ENCODE measurements at places on chromosomes 16 and 17.

GRCh38 chr17:973053-973452, 6.5 kb downstream of the NXN start:
- no peak for DNase-seq

DNA sequence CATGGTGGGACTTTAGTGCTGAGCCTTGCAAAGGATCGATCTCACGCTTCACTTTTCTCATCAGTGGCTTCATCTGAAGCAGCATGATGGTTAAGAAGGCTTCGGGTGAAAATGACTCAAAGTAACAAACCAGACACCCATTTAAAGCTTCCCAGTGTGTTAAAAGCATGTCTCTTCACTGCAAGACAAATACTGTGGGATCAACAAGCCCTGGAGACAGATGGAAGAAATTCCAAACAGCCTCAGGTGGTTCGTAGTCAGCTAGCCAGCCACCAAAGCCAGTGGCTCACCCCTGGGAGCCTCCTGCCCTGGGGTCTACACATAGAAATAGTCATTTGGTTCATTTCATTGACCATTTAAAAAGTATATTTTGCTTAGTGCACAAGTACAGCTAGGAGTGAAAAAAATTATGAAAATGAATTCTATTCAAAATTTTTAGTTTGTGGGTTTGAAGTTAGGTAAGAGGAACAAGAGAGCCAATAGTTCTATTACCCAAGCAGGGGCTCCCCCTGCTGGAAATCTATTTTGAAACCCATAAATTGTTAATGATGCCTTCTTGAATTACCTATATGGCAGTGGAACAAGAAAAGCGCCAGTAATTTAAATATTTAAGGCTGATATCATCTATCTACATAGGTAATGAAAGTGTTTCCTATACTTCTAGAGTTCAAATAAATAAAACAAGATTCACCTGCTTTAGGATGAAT, 51.6 kb downstream of the PMP22 start:
- no peak for DNase-seq

DNA sequence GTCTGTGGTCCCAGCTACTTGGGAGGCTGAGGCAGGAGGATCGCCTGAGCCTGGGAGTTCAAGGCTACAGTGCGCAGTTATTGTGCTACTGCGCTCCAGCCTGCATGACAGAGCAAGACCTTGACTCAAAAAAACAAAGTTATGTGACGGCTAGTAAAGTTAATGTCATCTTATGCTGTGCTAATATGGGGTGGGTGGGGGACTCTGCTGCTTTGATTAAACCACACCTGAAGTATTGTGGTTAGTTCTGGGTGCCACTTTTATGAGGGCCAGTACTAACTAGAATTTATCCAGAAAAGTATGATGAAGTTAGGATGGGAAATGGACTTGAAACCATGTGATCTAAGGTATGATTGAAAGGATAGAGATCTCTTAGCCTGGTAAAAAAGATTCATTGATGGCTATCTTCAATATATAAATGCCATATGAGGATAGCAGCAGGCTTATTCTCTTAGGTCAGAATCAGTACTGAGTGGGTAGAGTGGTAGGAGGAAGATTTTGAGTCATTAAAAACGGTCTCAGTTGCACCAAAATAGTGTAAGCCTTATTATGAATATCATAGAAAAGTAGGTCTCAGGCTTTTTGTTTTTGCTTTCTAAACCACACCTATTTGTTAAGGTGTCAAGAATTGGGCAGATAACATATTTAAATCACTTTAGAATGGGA, 5.6 kb downstream of the WSB1 start:
- DNase-seq = no peak

DNA sequence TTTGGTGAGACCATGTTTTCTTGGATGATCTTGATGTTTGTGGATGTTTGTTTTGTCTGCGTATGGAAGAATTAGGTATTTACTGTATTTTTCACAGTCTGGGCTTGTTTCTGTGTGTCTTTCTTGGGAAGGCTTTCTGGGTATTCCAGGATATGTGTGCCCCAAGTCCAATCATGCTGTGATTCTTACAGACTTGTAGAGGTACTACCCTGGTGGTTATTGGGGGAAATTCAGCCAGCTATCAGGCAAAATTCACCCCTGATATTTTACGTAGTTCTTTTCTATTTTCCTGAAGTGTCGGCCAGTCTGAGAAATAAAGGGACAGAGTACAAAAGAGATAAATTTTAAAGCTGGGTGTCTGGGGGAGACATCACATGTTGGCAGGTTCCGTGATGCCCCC, 33.4 kb upstream of the ARL4D start:
- no peak for DNase-seq

DNA sequence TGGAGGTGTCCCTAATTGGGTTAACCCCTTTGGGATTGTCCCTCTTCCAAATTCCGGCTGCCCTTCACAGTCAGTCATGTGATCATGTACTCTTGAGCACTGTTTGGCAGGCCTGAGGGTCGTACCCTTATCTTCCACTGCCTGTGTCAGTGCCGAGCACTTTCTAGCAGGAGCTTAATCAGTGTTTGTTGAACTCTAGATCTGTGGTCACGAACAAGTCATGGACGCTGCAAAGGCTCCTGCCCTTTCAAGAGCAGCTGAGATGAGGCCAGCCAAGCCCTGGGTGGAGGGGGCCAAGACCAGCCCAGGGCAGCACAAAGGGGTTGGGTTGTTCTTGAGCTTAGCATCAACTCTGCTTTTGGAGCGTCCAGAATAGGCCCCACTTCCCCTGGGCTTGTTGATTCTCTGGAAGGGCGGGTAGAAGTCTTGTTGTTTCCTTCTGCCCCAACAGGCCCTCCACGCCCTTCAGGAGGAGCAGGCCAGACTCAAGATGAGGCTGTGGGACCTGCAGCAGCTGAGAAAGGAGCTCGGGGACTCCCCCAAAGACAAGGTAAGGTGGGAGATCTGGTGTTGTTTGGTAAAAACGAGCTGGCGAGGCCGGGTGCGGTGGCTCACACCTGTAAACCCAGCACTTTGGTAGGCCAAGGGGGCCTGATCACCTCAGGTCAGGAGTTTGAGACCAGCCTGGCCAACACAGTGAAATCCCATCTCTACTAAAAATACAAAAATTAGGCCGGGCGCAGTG, 5.3 kb downstream of the IFI35 start:
- DNase-seq = peak; percentile 39

DNA sequence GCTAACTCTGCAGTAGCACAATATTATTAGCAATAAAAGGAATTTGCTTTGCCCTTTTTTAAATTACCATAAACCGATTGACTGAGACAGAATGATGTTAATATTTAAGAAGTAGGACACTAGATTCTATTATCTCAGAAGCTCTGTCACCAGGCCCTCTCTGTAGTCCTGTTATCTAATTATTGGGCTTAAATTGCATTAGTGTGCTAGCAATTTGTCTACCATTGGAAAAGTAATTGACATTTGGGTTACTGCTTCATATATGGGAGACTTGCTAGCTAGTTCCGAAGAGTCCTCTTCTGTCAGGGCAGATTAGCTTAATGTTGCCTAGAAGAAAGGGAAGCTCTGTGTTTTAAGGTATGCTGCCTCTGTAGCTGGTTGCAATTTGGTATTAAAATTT, 1107.3 kb upstream of the EEF2KMT start:
- no peak for DNase-seq

GRCh38 chr17:2967515-2967914, 95.9 kb downstream of the OR1D5 start:
- DNase-seq = no peak

- peak; percentile 52 for DNase-seq
These were observed 50.4 kb downstream of the OR1D5 start for GRCh38 chr17:3012926-3013581.

GRCh38 chr16:24853830-24854229, 8.1 kb downstream of the SLC5A11 start:
- no peak for DNase-seq

GRCh38 chr17:77962348-77962747, 3.8 kb downstream of the TNRC6C start:
- DNase-seq = no peak

DNA sequence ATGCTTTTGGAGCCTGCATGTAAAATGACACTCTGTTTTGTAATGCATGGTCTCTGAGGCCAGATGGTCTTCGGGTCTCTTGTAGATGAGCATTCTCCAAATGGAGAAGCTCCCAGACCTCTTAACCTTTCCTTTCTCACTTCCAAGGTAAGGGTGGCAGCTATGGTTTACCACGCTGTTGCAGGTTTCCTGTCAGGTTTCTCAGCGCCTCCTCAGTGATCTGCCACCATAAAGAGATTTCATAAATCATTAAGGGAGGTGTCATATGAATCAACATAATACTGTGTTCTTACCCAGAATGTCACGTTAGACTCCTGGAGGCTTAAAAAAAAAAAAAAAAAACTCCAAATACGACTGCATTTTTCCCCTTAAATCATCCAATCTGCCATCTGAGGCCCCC, 787.4 kb upstream of the EEF2KMT start:
- no peak for DNase-seq

DNA sequence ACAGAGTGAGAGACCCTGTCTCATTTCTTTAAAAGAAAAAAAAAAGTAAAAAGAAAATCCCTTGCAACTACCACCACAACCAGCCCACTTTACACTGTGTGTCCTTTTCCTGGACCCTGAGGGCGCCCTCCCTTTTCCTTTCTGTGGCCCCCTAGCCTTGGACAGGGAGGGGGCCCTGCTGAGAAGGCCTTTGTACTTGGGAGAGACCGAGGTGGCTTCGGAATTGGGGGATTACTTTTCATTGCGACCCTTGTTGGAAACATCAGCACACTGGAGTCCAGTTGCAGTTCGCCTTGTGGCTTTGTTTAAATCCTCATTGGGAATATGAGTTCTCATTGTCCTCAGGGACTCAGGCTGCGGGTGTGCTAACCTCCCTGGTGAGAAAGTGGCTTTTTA, 9.4 kb upstream of the DNASE1 start:
- DNase-seq = no peak

DNA sequence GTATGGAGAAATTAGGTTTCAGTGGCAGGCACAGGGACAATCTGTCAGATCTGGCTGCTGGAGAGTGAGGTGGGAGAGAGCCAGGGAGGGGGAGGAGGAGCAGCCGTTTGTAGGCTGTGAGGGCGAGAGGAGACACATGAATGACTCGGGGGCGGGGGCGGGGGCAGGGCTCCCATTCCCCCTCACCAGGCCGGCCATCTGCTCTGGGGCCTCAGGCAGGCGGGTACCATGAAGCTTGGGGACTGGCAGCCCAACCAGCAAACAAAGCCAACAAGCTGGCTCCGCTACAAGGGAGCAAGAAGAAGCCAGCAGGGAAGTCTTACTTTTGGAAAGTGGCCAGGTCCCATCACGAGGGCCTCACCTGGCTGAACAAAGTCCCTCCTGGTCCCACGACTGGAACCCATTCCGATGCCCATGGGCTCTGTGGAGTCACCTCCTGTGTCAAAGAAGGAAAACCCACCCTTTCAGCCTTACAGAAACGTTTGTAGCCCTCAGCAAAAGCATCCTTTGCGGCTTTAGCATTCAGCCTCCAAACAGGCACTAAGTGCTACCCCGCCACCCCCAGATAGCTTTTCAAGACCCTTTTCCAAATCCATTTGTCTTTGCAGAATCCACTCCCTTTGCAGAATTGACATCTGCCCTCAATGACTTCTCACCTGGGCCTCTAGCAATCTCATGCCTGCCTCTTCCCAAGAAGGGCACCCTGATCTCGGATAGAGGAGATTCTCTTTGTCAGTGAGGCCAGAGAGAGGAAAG, 9.2 kb upstream of the SSTR2 start:
- no peak for DNase-seq

DNA sequence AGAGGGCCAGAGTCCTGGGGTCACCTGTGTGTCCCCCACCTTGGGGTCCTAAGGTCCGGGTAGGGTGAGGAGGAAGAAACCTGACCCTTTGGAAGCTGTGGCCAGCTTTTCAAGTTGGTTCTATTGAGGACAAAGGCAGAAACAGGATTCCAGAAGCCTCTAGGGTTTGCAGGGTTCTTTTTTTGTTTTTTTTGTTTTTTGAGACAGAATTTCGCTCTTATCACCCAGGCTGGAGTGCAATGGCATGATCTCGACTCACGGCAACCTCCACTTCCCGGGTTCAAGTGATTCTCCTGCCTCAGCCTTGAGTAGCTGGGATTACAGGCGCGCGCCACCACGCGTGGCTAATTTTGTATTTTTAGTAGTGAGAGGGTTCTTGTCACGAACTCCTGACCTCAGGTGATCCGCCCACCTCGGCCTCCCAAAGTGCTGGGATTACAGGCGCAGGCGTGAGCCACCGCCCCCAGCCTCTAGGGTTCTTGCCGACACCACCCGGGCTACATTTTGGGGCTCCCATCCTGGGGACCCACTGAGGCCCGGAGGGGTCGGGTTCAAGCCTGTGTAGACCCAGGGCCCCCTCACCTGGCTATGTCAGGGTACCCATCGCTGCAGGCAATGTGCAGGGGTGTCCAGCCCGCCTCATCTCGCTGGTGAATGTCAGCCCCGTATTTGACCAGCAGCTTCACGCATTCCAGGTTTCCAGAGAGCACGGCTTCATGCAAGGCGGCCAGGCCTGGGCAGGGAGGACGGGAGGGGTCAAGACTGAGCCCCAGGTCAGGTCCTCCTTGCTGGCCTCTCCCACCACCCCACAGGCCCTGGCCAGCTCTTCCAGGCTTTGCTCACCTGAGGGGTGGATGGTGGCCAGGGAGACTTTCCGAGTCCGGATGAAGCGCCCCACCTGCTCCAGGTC, 674 bp downstream of the PPP1R27 start:
- DNase-seq = no peak

- peak; percentile 97 for DNase-seq
These were observed at the start of gene CPD for GRCh38 chr17:30378825-30379302. CPD (plus strand) TSS chr17:30378927; CDS start chr17:30378981, 54 bp downstream.

- peak; percentile 36 for DNase-seq
These were observed 80.8 kb downstream of the OMG start for GRCh38 chr17:31216031-31216751.

DNA sequence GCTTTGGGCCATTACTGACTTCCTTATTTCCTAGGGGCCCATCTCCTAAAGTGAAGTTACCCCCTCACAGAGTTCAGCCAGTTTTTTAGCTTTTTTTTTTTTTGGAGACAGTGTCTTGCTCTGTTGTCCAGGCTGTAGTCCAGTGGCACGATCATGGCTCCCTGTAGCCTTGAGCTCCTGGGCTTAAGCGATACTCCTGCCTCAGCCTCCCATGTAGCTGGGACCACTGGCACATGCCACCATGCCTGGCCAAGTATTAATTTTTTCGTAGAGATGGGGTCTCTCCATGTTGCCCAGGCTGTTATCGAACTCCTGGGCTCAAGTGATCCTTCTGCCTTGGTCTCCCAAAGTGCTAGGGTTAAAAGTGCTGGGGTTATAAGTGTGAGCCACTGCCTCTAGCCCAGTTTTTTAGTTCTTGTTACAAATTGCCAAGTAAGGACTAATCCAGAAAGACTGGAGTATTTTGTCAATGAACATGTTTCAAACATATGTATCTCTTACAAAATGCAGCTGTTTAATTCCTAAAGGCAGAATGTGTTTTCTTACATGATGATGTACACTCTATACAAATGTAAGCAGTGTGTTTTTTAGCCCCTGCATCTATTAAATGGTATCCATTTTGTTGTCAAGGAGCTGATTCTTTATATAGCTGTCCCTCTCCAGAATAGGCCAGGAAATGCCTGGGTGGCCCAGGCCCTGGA, 49.1 kb upstream of the IL34 start:
- no peak for DNase-seq

GRCh38 chr17:62670202-62670821, 42.8 kb downstream of the MRC2 start:
- no peak for DNase-seq

All from left lung (tissue), 14 donors.